Omental fat pad (tissue), 4 donors: ENCODE measurements at places on chromosomes 11 and 22. TPM values are rescaled to one million over a fixed set of nuclear protein-coding genes. Genes with fewer than 3 reads are reported as not detected.

GRCh38 chr11:118635642-118636041 lies 28.2 kb downstream of the PHLDB1 start:
- DNase-seq = no peak

GRCh38 chr22:43186272-43187170 lies at the start of gene TTLL12:
TTLL12 (minus strand) TSS chr22:43187134; CDS start chr22:43187069, 65 bp downstream.
- DNase-seq = no peak

DNA sequence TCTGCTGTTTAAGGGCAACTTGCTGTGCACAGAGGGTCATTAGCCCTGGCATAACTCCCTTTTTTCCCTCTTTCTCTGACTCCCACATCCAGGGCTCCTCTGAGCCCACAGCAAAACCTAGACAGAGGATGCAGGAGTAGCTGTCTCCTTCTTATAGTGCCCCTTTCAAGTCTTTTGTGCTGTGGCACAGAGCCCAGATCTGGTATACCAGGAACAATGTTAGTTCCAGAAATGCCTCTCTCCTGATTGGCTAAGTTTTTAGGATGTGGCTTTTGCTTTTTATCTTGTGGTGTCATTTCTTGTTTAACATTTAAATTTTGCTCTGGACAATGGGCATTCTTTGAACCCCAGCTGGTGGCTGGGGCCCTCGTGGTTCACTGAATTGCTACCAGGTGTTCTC lies 25.6 kb upstream of the RRM1 start:
- DNase-seq = no peak

DNA sequence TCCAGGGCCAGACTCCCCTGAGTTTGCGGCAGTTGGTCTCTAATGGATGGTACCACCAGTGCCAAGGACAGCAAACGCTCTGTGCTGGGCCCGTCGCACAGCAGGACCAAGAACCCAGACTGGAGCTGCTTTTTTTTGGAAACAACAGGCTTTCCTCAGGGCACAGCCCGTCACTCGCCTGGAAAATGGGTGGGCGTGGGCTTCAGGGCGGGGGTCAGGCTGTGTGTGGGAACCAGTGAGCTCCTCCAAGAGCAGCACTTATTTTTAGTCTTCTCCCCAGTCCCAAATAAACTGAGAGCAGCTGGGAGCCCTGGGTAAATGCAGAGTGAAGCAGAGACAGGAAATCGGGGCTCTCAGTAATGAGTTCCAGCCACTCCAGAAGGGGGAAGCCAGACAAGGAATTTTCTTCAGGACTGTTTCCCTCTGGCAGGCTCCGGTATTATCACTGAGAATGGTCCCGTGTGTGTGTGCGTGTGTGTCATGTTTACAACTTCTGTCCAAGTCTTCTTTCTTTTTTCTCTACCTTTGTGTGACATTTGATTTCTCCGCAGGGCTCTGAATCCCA lies 63.0 kb downstream of the PPFIBP2 start:
- no peak for DNase-seq

DNA sequence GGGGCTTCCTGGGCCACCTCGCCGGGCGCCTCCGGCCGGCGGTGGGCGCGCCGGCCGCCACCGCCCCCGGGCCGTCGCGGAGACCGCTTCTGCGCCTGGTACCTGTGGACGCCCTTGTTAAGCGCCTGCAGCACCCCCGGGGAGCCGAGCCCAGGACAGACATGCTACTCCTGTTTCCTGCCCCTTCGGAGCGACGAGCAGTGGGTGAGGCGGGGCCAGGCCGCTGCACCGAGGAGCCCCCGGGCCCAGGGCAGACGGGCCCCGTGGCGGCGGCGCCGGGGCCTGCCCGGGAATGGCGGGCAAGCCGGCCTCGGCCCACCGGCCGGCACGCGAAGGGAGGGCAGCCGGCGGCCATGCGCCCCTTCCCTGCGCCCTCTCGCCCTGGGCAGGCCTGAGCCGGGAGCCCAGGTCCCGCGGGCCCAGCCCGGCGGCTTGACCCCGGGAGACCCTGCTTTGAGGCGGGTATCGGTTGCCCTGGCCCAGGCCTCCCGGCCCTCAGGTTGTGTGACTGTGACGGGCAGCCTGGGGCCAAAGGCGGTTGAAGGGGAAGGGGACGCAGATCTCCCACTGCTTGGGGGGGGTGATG lies 789 bp upstream of the KDM2A start:
- no peak for DNase-seq

DNA sequence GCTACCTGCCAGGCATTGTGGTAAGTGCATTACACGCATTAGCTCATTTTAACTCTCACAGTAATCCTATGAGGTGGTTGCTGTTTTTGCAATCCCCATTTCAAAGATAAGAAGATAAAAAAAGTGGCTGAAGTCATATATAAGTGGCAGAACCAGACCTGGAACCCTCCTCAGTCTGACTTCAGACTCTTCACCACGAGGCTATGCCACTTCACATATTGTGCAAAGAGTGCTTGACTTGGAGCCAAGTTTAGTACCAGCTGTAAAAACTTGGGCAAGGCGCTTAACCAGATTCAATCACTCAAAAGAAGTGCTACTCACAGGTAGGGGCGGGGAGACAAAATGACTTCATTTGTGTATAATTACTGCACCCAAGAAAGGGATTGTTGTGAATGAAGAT lies 15.3 kb downstream of the BPIFC start:
- no peak for DNase-seq

DNA sequence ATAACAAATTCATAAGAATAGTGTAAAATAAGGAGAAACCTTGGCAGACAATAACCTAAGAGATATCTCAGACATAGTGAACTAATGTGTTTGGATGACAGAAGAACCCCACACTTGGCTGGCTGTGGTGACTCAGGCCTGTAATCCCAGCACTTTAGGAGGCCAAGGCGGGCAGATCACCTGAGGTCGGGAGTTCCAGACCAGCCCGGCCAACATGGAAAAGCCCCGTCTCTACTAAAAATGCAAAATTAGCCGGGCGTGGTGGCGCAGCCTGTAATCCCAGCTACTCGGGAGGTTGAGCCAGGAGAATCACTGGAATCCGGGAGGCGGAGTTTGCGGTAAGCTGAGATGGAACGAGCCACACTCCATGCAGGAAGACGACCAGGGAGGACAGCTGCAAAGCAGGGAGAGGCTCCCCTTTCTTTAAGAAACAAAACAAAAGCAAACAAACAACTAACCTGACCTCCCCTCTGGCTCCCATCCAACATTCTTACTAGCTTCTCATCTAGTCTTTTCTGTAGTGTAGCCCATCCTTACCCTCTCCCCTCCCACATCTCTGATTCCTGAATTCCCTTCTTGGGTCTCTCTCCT lies 84.2 kb downstream of the ZNF280B start:
- no peak for DNase-seq

DNA sequence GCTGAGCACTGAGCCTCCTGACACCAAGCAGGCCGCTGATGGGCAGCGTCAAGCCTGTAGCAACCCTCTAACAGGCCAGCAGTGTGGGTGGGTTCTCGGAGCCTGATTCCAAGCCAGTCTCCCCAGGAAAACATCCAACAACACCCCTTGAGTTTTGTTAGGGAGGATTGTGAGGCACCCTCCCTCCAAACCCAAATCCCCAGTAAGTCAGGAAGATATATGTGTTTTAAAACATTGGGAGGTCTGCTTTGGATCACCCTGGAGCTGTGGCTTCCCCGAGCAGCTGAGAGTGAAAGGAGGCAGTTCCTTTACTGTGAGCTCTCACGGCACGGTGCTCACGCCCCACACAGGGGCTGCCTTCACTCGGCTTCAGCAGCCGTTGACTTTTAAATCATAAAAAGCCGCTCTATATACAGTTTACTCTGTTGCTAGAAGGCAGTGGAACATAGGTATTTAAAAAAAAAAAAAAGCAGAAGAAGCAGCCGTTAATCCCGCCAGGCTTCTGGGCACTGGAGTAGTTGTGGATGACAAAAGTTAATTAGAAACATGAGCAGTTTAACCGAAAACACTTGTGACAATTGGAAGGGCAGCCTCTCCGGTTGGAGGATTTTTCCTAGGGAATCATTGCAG lies 218.6 kb downstream of the NAV2 start:
- DNase-seq = no peak

DNA sequence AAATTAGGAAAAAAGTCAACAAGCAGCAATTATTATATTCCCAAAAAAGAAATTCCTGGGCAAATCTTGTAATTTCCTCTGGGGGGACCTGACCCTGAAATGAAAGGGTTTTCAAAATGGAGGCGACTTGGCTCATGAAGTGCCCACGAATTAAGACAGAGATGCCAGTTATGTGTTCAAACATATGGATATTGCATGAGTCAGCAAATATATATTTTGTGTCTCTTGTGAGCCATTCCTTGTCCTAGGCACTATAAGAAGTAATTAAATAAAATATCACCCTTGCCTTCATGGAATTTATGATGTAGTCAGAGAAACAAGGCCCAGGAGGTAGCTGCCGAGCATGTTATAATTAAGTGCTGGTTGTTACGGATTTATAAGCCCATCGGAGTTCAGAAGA lies 68.6 kb downstream of the BARX2 start:
- no peak for DNase-seq

- no peak for DNase-seq
Observed at GRCh38 chr22:45547731-45548130, 45.0 kb downstream of the FBLN1 start.

- DNase-seq = no peak
Observed at GRCh38 chr22:44743804-44744211, 8.6 kb upstream of the ARHGAP8 start.

DNA sequence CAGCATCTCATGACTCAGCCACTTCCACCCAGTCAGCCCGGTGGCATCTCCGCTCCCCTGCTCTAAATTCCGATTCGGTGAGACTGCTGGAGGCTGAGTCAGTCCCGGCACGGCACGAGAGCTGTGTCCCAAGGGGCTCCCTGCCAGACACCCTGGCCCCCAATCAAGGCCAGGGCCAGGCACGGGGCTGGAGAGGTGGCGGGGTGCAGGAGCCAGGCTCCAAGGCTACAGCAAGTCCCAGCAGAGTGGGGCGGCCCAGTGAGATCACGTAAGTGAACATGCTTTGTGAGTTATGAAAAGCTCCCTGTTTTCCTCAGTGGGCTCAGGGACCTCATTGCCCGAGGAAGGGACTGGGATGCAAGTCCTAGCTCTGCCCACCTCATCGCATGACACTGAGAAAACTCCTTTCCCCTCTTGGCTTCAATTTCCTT lies 3.0 kb downstream of the C11orf68 start:
- peak; percentile 75 for DNase-seq

DNA sequence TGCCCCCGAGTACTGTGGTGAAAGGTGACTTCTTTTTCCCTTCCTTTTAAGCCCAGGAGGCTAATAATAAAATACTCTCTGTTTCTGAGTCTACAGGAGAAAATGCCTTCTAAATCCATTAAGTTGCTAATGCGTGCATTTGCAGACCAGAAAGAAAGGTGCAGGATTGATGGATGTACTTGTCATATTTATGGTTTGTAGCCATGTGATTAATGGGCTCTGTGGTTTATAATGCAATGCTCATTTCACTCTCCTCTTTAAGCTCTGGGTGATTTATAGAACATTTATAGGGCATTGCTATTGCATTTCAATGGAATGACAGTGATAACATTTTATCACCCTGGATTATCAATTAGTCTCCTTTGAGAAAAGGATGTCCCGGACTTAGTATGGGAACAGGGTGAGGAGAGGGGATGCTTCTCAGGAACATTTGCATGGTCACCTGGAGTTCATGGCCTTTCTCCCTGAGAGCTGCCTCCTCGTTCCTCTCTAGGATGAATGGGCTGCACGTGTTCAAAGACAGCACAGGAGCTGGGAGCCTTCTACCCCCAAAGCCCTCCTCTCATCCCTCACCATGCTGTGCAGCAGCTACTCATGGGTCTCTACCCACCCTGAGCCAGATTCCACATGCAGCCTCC lies 82.8 kb upstream of the HMGXB4 start:
- no peak for DNase-seq

GRCh38 chr11:117189191-117189940 lies 9.8 kb upstream of the TAGLN start:
- DNase-seq = peak; percentile 20

DNA sequence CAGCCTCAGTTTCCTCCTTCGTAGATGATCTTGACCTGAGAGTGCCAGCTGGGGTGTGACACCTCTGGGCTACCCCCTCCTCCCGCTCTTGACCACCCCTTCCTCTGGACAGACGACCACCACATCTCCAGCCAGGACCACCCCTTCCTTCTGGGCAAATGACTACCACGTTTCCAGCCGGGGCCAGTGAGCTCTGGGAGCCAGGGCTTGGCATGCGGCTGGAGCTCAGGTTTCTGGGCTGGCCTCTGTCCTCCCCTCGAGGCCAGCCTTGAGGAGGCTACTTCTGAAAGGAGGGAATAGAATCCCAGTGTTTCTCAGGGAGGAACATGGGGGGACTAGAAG lies 120.9 kb downstream of the KCNQ1OT1 start:
- DNase-seq = no peak

DNA sequence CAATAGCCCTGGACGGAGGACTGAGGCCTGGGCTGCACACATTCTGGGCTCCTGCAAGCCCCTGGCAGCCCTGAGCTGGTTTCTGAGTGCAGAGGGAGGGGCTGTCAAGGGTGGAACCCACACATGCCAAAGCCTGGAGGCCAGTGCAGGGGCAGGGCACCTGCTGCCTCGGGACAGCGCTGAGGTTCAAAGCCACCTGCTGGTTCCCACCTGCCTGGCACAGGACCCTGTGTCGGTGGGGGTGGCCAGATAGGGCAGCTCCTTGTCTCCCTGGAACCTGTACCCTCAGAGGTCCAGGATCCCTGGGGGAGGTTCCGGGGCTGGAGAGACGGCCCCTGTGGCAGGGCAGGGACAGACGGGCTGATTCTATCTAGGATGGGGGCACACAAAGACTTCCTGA lies 40.8 kb downstream of the RTN4R start:
- no peak for DNase-seq

DNA sequence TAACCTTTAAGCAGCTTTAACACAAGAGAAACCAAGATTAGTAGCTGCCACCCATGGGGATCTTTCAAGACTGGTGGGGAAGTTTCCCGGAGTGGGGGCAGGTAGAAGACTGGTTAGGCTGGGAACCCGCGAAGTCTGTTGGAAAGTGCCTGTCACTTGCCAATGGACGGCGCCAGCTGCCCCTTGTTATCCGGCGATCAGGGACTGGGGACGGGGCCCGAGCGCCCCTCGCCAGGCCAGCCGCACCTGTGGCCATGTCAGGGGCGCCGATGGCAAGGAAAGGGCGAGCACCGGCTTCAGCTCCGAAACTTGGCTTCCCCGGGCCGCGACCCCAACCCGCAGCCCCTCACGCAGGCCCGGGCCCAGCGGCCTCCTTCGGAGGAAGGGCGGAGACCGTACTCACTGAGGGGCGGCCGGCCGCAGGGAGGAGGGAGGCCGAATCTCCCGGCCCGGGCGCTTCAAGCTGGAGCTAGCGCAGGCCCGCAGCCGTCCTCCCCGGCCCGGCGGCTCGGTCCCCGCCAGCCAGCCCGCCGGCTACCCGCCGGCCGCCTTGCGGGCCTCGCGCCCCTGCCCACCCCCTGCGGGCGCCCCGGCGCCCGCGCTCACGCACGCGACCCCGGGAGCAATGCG lies 539 bp downstream of the EIF4ENIF1 start:
- no peak for DNase-seq

Gene CHRM1
- not detected for total RNA-seq

Gene DDTL
- not detected for total RNA-seq

Gene PHETA2
- total RNA-seq = 9.3 TPM

Gene UBQLN3
- 0.82 TPM for total RNA-seq

Gene RIMBP3C
- total RNA-seq = 0.31 TPM

Gene FADS3
- total RNA-seq = 111 TPM

Gene DMC1
- total RNA-seq = 0.84 TPM

Gene ZNF74
- 8.8 TPM for total RNA-seq
